ENCODE measurements at places on chromosomes 2 and 18.

DNA sequence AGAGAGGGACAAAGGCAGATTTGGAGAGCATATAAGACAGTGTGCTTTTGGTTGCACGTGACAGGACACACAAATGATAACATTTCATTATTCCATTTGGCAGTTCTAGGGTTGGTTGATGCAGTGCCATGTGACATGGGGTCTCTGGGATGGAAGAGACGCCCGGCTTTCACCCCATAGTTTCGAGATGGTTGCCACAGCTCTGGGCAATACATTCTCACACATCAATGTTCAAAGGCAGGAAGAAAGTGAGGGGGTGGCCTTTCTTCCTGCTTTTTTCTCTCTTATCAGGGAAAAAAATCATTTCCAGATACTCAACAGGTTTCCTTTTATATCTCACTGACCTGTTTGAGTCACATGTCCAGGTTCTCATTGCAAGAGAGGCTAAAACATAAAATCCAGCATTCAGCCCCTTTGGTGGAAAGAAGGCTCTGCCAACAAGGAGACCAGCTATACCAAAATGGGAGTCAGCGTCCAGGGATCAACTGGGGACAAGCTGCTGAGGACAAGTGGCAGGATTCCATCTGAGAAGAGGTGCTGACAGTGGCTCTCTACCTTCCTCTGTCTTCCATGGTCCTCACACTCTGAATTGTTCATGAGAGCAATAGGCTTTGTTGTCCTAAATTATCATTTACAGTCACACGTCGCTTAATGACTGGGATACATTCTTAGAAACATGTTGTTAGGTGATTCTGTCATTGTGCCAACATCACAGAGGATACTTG, 29.1 kb upstream of the ANKRD44 start:
- DNase-seq = no peak

GRCh38 chr2:183088061-183088460, 9.5 kb downstream of the DUSP19 start:
- DNase-seq = no peak

DNA sequence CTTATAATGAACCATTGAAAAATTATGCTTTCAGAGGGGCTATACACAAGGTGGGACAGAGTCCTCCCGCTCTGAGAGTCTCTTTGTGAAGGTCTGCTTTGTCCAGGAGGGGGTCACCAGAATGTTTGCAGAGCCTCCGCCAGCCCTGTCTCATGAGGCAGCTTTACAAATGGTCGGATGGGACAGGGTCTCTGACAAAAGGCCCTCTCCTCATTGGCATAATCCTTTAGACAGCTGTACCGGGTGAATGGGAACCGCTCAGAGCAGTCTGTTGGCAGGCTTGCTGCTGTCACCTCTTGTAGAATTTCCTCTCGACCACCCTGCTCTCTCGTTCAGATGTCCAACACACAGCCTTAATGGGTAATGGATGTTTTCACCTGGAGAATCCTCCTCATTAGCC, 40.2 kb upstream of the TGIF1 start:
- DNase-seq = no peak

DNA sequence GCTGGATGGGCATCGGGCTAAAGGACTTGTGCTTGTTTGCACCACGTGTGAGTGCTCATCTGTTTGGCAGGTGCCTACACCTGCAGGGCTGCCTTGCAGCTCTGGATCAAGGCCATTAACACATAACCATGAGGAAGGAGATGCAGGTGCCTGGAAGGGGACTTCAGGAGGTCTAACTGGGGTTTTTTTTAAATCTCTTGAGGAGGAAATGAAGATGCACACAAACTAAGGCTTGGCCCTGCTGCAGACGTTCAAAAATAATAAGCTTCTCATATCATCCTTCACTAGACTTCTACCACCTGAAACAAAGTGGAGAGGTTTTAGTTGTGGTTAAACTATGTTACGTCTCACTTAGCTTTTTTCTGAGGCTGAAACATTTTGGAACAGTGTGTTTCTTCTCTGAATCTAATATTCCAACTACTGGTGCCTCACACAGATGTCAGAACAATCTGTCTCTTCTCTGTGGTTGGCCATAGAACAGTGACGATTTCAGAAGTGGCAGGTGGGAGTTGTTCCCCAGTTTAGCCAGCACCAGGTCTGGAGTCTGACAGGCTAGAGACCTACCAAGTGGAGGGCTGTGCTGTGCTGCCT, 36.5 kb downstream of the BCL2L11 start:
- DNase-seq = no peak

- peak; percentile 81 for DNase-seq
Measured at GRCh38 chr2:41966431-41966893, 81.4 kb upstream of the PKDCC start.

DNA sequence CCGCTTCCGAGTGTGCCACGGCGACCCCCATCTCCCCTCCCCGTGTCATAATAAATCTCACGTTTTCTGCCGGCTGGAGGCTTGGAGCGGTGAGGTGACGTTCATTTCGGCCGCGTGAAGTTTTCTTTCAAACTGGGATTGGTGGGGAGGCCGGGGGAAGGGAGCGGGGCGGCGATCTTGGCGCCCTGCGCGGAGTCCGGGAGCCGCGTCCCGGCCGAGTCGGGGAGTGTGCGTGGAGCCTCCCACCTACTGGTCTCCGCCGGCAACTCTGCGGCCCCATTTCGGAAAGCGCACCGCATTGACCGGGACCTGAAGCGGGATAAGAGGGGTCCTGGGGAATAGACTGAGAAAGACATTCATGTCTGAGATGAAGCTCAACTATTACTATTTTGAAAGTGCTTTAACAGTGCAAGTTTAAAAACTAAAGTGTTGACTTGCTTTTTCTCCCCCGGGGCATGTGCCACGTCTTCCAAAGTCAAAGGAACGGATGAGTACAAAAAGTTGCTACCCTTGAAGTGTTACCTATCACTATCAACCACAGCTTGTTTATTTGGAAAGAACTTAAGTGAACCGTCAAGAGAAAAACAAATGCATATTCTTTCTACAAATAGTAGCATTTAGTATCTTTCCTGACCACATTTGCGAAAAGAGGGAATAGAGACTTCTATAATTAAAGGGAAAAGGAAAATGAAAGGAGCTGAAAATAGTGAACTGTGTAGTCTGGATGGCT, 818 bp upstream of the IKZF2 start:
- DNase-seq = peak; percentile 44

- DNase-seq = no peak
Measured at GRCh38 chr2:174722942-174723592, 41.2 kb downstream of the CHRNA1 start.
